ENCODE measurements at places on chromosomes 7 and 10. TPM values are rescaled to one million over a fixed set of nuclear protein-coding genes. Genes with fewer than 3 reads are reported as not detected.
A peak's percentile ranks its signal among the peaks of the same experiment; 100 is the strongest.

DNA sequence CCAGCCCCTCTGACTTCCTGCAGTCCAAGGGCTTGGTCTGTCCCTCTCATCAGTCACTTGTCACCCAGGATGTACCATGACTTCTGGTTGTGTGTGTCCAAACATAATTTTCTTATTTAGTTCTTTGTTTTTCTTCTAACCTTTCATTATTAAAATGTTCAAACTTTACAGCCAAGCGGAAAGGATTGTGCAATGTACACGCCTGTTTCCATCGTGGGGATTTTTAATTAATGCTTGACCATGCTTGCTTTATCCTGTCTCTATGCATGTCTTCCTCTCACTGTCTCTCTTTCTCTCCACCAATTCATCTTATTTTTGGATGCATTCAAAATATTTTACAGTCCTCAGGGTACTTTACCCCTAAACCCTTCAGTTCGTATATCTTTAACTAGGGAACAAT, 26.2 kb upstream of the ZNF488 start:
- H3K4me3 ChIP-seq: no peak overlapping the region
- no peaks in the 10 kb centered on the region for H3K27me3 ChIP-seq
- DNase-seq: no peak

DNA sequence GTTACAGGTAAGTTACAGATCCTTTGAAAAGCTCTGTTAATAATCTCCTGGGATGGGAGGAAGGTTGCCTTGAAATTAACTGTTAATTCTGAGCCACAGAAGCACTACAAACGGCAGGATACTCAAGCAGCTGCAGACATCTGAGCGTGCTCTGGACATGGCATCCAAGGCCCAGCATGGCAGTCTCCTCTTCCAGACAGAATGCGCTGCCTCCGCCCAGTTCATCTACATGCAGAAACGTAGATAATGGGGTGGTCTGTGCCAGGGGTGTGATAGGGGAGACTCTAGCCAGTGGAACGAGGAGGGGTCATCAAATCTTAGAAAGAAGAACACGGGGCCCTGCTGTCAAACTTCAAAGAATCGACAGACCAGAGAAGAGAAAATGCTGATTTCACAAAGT, 13.8 kb downstream of the VIPR2 start:
- peaks cover 3% of the 10 kb centered on the region for H3K36me3 ChIP-seq
- no peak overlapping the region for H3K4me3 ChIP-seq
- DNase-seq: no peak
- no peaks in the 10 kb centered on the region for H3K4me1 ChIP-seq
- H3K27ac ChIP-seq: no peak overlapping the region

DNA sequence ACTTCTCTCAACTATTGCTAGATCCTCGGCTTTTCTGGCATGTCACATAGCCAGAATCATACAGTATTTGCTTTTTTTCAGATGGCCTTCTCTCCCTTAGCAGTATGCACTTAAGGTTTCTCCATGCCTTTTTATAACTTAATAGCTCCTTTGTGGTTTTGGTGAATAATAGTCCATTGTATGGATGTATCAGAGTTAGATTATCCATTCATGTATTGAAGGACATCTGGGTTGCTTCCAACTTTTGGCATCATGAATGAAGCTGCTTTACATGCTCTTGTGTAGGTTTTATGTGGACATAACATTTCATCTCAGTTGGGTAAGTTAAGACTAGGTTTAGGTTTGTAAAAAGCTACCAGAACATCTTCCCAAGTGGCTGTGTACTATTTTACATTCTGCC, 4.6 kb downstream of the ATP5F1C start:
- no peak overlapping the region for H3K27ac ChIP-seq
- no peaks in the 10 kb centered on the region for H3K4me1 ChIP-seq
- no peaks in the 10 kb centered on the region for H3K36me3 ChIP-seq
- DNase-seq: no peak
- no peak overlapping the region for H3K4me3 ChIP-seq

GRCh38 chr10:110226926-110227641, 19.7 kb downstream of the MXI1 start:
- H3K36me3 ChIP-seq: no peaks in the 10 kb centered on the region
- peak overlapping the region; percentile 87 for H3K27ac ChIP-seq
- H3K4me3 ChIP-seq: peak overlapping the region; percentile 94
- no peaks in the 10 kb centered on the region for H3K27me3 ChIP-seq

Gene MARVELD1
- 43.7 TPM for total RNA-seq

Gene HTR5A
- not detected for total RNA-seq

DNA sequence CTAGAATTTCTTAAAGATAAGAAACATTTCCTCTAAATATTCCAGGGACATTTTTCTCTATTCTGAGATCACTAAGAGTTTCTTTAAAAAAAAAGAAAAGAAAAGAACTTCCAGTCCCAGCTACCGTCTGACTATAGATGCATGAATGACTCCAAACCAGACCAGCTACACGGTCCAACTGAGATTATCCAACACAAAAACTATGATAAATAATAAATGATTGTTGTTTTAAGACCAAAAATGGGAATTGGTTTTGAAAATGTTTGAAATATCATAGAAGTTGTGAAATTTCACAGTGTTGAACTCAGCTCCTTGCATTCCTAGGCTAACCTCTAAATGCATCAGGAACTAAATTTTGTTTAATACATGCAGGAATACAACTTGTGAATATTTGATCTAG, 1619.6 kb upstream of the LRRTM3 start:
- no peaks in the 10 kb centered on the region for H3K4me1 ChIP-seq
- H3K27me3 ChIP-seq: no peaks in the 10 kb centered on the region
- no peaks in the 10 kb centered on the region for H3K36me3 ChIP-seq
- H3K27ac ChIP-seq: no peak overlapping the region
- H3K4me3 ChIP-seq: no peak overlapping the region

DNA sequence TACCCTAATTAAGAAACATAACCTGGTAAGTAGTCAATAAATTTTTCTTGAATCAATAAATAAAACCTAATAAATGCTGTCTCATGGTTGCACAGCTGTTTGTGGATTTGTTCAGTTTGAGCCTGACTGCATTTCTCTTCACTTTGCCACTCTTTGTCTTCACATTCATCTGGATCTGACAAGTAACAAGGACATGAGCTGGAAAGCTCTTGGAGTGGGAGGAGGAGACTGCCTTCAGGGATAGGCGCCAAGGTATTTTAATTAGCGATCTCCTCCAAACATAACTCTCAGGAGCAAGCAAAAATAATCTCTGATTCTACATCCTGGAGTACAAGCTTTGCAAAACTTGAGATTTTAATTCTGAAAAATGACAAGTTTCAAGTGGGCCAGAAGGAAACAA, 251.0 kb downstream of the BMPER start:
- no peaks in the 10 kb centered on the region for H3K36me3 ChIP-seq
- H3K4me1 ChIP-seq: no peaks in the 10 kb centered on the region
- H3K27ac ChIP-seq: peak overlapping the region; percentile 21
- H3K4me3 ChIP-seq: no peak overlapping the region
- DNase-seq: no peak

DNA sequence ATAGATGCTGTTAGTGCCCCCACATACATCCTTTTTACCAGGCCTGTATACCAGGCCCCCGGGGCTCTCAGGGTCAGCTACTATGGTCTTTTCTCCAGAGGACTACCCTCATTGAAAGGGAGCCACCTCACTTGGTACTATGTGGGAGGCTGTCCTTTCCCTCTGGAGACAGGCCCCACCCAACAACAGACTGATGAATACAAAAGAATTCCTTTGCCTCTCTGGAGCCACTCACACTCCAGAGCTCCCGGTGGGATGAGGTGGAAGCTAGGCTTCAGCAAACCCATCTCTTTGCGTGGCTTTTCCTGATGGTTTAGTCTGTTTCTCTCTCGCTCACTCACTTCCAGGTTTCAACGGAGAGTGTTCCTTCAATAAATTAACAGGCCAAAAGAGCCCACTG, 30.3 kb downstream of the ANKMY2 start:
- H3K36me3 ChIP-seq: peaks cover 21% of the 10 kb centered on the region
- H3K27ac ChIP-seq: no peak overlapping the region
- no peak for DNase-seq
- no peak overlapping the region for H3K4me3 ChIP-seq
- H3K27me3 ChIP-seq: no peaks in the 10 kb centered on the region

GRCh38 chr7:155746188-155746587, 66.1 kb downstream of the SHH start:
- H3K27me3 ChIP-seq: no peaks in the 10 kb centered on the region
- no peak overlapping the region for H3K27ac ChIP-seq
- no peak for DNase-seq
- no peaks in the 10 kb centered on the region for H3K4me1 ChIP-seq
- H3K4me3 ChIP-seq: no peak overlapping the region

GRCh38 chr10:93071674-93072224, 1.9 kb upstream of the CYP26A1 start:
- peaks cover 36% of the 10 kb centered on the region for H3K4me1 ChIP-seq
- H3K36me3 ChIP-seq: no peaks in the 10 kb centered on the region
- H3K4me3 ChIP-seq: peak overlapping the region; percentile 66

DNA sequence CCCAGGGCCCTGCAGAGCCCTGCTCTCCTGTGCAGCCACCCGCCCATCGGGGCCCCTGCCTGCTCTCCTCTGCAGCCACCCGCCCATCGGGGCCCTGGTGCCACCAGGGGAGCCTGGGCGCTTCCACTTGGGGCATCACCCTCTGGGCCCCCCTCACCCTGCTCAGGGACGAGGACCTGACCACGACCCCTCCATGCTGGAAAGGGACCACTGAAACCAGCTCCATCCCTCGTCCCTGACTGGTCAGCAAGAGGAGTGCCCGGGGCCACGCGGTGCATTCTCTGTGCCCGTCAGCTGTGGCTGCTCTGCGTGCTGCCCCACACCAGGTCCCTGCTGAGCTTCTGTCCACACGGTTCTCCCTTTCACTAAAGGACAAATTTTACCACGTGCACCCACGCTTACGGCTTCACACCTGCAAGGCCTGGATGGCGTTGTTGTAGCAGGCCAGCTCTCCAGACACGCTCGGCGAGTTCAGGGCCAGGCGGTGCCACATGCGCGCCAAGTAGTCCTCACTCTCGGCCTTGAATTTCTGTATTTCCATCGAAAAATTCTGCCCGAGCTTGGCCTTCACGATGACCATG, 57.6 kb downstream of the CFAP46 start:
- no peak overlapping the region for H3K27ac ChIP-seq
- no peak for DNase-seq
- no peak overlapping the region for H3K4me3 ChIP-seq
- H3K4me1 ChIP-seq: no peaks in the 10 kb centered on the region

GRCh38 chr7:44461387-44461786, 29.1 kb downstream of the NUDCD3 start:
- no peak for DNase-seq
- no peaks in the 10 kb centered on the region for H3K36me3 ChIP-seq
- H3K27me3 ChIP-seq: no peaks in the 10 kb centered on the region
- no peak overlapping the region for H3K27ac ChIP-seq

- no peak overlapping the region for H3K27ac ChIP-seq
- no peaks in the 10 kb centered on the region for H3K27me3 ChIP-seq
- H3K36me3 ChIP-seq: no peaks in the 10 kb centered on the region
Measured at GRCh38 chr10:120971671-120972070, 120.5 kb downstream of the WDR11 start.

GRCh38 chr10:97500297-97500575, 1.5 kb downstream of the UBTD1 start:
- peak overlapping the region; percentile 98 for H3K27ac ChIP-seq
- H3K27me3 ChIP-seq: no peaks in the 10 kb centered on the region
- no peaks in the 10 kb centered on the region for H3K4me1 ChIP-seq
- no peak for DNase-seq
- no peaks in the 10 kb centered on the region for H3K36me3 ChIP-seq

Gene SPDYE9
- not detected for total RNA-seq

GRCh38 chr7:112494656-112495055, 13.9 kb downstream of the LSMEM1 start:
- H3K27ac ChIP-seq: no peak overlapping the region
- no peaks in the 10 kb centered on the region for H3K36me3 ChIP-seq
- H3K4me3 ChIP-seq: no peak overlapping the region
- H3K4me1 ChIP-seq: no peaks in the 10 kb centered on the region

DNA sequence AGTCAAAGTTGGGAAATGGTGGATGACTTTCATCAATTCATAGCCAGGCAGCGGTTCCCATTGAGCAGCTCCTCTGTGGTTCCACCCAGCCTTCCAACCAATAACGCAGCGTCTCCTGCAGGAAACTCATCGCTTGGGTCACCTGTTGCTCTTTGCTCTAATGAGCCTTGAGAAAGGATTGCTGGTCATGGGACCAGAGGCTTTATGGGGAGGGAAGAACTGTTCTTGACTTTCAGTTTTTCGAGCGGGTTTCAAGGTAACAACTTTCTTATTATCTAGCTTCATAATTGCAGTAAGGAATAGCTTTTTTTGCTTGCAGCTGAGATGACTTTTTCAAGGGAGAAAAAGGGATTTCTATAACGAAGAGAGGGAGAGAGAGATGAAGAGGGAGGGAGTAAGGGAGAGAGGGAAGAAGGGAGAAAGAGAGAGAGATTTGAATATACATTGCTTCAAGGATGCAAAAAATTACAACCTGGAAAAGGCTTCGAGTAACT, 405 bp upstream of the ENTPD1 start:
- H3K4me1 ChIP-seq: peaks cover 21% of the 10 kb centered on the region
- no peaks in the 10 kb centered on the region for H3K36me3 ChIP-seq
- DNase-seq: peak; percentile 14
- no peaks in the 10 kb centered on the region for H3K27me3 ChIP-seq
- peak overlapping the region; percentile 49 for H3K4me3 ChIP-seq
- peak overlapping the region; percentile 63 for H3K27ac ChIP-seq

DNA sequence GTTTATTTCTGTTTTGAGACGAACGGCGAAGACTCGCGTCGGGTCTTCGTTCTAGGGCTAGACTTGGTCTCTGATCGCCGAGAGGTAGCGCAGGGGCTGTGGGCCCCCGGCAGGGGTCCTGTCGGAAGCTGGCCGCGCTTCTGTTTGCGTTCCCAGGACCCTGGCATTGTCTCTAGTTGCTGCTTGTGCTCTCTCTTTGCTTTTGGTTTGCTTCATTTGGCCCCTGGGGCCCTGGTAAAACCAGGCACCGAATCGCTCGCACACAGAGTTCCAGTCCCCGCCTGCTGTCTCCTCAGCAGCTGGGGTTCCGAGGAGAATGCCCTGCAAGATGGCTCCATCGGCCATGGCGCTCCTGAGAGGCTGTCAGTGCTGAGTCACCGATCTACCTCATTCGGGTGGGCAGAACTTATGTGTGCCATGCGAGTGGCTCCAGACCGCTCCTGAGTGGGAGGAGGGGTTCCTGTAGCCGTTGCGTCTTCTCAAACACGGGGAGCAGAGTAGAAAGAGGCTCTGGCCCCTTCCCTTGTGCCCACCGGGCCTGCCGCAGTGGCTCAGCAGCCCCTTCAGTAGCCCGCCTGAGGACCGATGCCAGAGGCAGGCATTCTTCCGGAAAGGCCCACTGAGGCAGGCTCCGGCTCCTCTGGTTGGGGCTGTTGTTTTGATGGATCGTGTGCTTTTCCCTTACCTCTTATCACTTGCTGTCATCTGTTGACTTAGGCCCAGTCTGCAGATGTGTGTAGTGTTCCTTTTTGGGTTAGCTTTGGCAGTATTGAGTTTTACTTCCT, 826 bp downstream of the CHPF2 start:
- peak overlapping the region; percentile 93 for H3K27ac ChIP-seq
- peaks cover 35% of the 10 kb centered on the region for H3K36me3 ChIP-seq
- H3K4me3 ChIP-seq: peak overlapping the region; percentile 91
- H3K4me1 ChIP-seq: peaks cover 7% of the 10 kb centered on the region
- no peaks in the 10 kb centered on the region for H3K27me3 ChIP-seq

Measured in ascending aorta (tissue), 2 donors.